ENCODE measurements at places on chromosomes 1 and 21.

- DNase-seq, result no peak
Measured at GRCh38 chr1:41742219-41742618, 176.5 kb downstream of the HIVEP3 start.

DNA sequence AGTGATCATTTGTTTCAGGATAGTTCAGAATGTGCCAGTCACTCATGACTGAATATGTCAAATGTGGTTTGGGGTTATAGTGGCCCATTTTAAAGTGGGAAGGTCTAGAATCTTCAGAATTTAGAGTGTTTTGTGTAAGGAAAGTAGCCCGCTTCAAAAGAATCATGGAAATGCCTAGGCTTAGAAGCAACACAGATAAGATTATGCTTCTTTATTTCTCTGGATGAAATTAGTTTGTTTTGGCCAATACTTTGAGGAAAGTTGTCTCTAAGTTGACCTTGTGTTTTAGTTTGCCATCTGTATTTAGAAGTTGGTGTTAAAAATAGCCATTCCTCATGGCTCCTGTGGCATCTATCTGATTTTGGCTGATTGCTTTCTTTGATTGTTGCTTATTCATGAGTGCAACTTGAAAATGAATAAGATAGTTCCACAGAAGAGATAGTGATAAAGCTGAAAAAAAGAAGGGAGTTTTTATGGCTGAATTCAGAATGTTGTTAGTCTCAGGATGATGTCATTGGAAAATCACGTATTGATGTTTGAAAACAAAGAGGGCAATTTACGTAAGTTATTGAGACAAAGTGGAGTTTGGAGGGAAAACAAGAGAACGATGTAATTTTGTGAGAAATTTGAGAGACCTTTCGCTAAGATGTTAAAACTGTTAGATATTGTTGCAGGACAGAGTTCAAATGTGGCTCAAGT, 71.9 kb downstream of the PLA2G4A start:
- no peak for DNase-seq

- peak; percentile 19 for DNase-seq
Measured at GRCh38 chr1:92484472-92485380, 2.0 kb downstream of the GFI1 start.

GRCh38 chr1:5996641-5997270, 4.5 kb upstream of the NPHP4 start:
- DNase-seq, result no peak

- DNase-seq, result no peak
Measured at GRCh38 chr1:91314643-91315042, 90.0 kb downstream of the HFM1 start.
